ENCODE measurements at places on chromosomes 7 and 10.

DNA sequence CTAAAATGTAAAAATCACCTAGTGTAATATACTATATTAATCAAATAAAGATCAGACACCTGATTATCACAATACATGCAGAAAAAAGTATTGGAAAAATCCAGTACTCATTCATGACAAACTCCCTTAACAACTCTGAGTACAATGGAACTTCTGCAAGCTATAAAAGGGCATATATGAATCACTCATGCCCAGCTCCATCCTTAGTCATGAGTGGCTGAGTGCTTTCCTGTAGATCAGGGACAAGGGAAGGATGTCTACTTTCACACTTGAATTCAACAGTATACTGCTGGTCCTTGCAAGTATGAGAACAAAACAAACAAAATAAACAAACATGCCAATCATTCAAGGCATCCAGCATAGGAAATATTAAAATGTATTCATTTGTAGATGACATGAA lies 116.5 kb downstream of the ADARB2 start:
- DNase-seq, result no peak

DNA sequence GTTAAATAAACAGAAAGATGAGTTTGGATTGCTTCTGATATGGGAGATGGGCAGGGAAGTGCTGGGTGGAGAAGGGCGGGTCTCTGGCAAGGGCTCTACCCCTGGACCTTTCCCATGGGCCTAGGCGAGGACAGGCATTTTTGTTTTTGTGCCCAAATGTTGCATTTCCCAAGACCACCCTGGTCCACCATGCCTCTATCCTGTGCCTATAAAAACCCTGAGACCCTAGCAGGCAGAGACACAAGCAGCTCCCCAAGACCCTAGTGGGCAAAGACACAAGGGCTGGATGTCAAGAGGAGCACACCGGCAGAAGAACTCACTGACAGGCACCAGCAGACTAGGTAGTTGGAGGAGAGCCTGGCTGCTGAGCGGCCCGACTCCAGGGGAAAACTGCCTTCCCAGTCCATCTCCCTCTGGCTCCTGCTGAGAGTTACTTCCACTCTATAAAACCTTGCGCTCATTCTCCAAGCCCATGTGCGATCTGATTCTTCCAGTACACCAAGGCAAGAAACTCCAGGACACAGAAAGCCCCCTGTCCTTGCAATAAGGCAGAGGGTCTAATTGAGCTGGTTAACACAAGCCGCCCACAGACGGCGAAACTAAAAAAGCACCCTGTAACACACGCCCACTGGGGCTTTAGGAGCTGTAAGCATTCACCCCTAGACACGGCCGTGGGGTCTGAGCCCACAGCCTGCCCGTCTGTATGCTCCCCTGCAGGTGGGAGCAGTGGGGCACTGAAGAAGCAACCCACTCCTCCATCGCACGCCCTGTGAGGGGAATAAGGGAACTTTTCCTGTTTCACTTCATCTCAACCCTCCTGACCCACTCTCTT lies 291.4 kb downstream of the PTPRN2 start:
- no peak for DNase-seq

DNA sequence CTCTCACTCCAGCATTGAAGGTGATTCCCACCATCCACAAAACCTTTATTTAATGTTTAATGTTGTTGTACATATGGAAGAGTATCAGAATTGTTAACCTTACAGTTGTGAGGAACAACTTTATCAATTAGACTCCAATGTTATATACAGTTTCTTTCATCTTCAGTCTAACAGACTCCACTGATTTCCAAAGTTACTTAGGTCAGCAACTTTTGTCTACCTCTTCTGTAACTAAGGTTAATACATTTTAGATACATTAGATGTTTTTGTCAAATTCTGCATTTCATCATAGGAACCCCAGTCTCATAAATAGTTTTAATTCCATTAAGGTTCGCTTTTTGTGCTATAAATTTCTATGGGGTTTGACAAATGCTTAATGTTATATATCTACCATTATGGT lies 223.9 kb upstream of the POM121L12 start:
- no peak for DNase-seq

- DNase-seq, result no peak
Observed at GRCh38 chr7:88670536-88670935, 89.0 kb upstream of the ZNF804B start.

DNA sequence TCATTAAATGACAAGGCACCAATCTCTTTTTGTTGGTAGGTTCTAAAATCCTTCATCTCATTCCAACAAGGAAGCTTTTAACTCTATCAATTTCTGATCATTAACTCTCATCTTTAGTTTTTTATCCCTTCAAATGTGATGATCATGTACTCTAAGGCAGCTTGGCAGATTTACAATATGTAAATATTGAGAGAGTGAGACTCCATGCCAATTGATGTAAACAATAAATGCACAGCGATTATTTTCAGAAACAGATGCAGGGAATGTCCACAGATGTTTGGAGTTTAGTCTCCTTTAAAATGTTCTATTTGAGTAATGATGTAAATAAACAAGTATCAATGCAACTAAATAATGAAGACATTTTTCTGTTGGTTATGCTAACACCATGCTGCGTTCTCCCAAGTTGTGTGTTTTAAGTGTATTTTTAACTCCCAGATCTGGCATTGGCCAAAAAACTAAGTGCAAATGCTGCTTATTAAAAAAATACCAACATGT lies 213.8 kb downstream of the AHR start:
- DNase-seq, result no peak

GRCh38 chr10:61125560-61126170 lies 181.7 kb upstream of the RHOBTB1 start:
- no peak for DNase-seq

DNA sequence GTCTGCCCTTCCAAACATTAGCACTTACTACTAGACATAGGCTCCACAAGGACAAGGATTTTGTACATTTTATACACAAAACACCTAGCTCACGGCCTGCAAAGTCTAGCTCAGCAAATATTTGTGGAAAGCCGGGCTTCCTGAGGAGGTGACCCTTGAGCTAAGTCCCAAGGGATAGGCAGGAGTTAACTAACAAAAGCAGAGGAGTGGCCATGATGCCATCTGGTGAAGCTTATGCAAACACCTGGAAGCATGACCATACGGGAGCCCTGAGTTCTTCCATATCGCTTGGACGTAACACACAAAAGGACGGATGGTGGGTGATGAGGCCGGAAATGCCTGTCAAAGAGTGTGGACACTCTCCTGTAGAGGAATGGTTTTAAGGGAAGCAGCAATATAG lies 25.9 kb upstream of the YAE1 start:
- no peak for DNase-seq

DNA sequence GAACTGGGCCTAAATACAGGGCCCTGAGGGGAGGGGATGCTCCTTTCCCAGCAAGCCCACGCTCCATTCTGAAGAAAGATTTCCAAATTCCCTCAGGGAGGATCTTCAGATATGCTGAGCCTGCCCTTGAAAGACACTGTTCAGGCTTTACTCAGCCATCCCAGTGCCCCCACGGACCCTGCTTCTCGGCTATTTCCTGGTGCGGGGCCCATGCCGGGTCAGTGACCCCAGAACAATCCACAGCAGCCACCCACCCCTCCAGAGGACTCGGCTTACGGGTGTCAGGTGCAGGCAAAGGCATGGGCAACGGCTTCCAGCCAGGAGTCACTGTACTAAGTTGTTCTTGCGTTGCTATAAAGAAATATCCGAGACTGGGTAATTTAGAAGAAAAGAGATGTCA lies 137.1 kb downstream of the OAT start:
- no peak for DNase-seq
